Naive thymus-derived CD4-positive, alpha-beta T cell (primary cell): ENCODE measurements at places on chromosomes 3 and 15. TPM values are rescaled to one million over a fixed set of nuclear protein-coding genes. Genes with fewer than 3 reads are reported as not detected.

DNA sequence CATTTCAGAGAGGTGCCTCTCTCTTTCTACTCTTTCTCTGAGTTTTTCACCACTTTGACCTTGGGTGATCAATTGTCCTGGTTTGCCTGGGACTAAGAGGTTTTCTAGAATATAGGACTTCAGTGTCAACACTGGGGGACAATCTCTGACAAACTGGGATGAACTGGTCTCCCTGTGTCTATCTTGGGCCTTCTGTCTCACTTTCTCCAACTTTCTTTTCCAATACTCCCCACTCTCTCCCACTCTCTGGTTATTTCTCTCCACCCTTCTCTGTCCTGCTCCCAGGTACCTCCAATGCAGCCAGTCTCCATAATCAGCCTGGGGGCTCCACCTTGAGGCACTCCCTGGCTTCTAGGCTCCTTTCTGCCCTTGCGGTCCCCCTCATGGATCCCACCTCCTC is 4.7 kb upstream of the ITGA11 start:
- DNase-seq: no peak
- H3K4me1 ChIP-seq: no peaks in the 10 kb centered on the region
- no peaks in the 10 kb centered on the region for H3K27me3 ChIP-seq
- H3K4me3 ChIP-seq: no peak overlapping the region

- DNase-seq: no peak
- H3K4me1 ChIP-seq: no peaks in the 10 kb centered on the region
- no peaks in the 10 kb centered on the region for H3K36me3 ChIP-seq
- no peaks in the 10 kb centered on the region for H3K27me3 ChIP-seq
- no peak overlapping the region for H3K4me3 ChIP-seq
- no peak overlapping the region for H3K27ac ChIP-seq
These were observed 234.3 kb downstream of the TLE3 start for GRCh38 chr15:69863446-69863845.

DNA sequence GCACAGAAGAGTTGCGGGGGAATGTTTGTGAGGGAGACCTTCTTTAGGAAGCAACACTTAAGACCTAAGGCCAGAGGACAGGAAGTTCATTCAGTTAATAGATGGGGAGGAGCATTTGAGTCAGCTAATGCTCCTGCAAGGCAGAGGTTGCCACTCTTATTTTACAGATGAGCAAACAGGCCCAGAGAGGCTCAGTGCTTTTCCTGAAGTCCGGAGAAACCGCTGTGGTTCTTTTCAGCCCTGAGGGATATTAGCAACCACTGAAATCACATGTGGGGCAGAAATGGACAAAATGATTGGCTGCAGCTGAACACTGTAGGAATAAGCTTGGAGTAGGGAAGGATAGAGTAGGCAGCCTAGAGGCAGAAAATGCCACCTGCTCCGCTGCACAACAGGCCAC is 33.3 kb upstream of the RTP4 start:
- H3K27ac ChIP-seq: no peak overlapping the region
- DNase-seq: no peak
- H3K36me3 ChIP-seq: no peaks in the 10 kb centered on the region
- H3K4me1 ChIP-seq: no peaks in the 10 kb centered on the region
- no peak overlapping the region for H3K4me3 ChIP-seq

GRCh38 chr15:76059320-76060117 is at the start of gene TMEM266:
TMEM266 (plus strand) TSS chr15:76059985; CDS start chr15:76134264, 74,279 bp downstream.
- H3K27ac ChIP-seq: no peak within 1 kb of the TSS
- H3K36me3 ChIP-seq: no peaks in the 10 kb centered on the region
- no peak for DNase-seq
- H3K4me1 ChIP-seq: peaks cover 9% of the 10 kb centered on the region
- H3K27me3 ChIP-seq: peaks cover 15% of the 10 kb centered on the region

GRCh38 chr15:37517191-37517895 is 417.0 kb upstream of the MEIS2 start:
- no peaks in the 10 kb centered on the region for H3K36me3 ChIP-seq
- no peaks in the 10 kb centered on the region for H3K27me3 ChIP-seq
- no peak for DNase-seq
- no peaks in the 10 kb centered on the region for H3K4me1 ChIP-seq
- no peak overlapping the region for H3K27ac ChIP-seq
- H3K4me3 ChIP-seq: no peak overlapping the region

DNA sequence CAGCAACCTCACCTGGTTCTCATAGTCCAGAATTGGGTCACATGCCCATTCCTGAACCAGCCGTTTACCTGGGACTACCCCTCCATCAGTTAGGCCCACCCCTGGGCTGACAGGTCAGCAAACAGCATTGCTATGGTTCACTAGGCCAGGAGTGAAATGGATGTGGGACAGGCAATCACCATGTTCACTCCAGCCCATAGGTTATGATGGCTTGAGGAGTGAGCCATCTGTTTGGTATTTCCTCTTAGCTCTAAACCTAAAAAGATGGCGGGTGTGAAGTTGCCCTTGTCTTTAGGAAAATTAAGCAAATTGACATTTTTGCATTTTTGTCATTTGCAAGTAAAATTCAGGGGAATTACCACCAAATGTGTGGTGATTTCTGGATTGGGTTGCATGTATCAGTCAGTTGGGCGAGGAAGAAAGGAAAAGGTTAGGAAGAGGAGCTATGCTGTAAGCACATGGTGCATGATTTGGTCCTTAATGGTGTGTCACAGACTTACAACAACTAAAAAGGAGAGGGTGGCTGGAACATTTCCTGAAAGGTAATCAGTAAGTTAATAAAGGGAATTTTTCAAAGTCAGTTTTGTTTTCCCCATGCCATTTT is 17.2 kb downstream of the NXPE3 start:
- no peaks in the 10 kb centered on the region for H3K27me3 ChIP-seq
- no peak for DNase-seq
- H3K36me3 ChIP-seq: peaks cover 3% of the 10 kb centered on the region
- H3K27ac ChIP-seq: no peak overlapping the region
- no peaks in the 10 kb centered on the region for H3K4me1 ChIP-seq

Gene GOLGA8R
- 0.11 TPM for polyA plus RNA-seq

Gene TAGLN3
- not detected for polyA plus RNA-seq

GRCh38 chr3:40753951-40754350 is 229.2 kb downstream of the ZNF621 start:
- H3K27ac ChIP-seq: no peak overlapping the region
- no peak overlapping the region for H3K4me3 ChIP-seq
- no peaks in the 10 kb centered on the region for H3K27me3 ChIP-seq
- H3K36me3 ChIP-seq: no peaks in the 10 kb centered on the region
- DNase-seq: no peak

DNA sequence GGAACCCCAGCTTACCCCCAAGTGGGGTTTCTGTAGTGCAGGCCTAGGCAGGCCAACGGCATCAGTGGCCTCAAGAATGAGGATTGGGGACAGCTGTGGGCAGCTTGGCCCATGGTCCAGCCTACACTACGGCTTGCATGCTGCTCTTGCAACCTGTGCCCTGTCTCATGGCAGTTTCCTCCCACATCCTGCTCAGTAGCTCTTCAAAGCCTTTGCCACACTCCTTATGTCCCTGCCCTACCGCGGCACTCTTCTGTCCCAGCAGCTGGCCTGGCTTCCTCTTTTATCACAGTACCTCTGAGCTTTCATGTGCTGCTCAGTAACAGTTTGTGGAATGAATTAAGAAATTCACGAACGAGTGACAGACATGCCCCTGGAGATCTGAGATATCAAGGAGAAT is 431.0 kb downstream of the EPHB1 start:
- H3K27me3 ChIP-seq: no peaks in the 10 kb centered on the region
- no peak overlapping the region for H3K27ac ChIP-seq
- DNase-seq: no peak
- H3K4me1 ChIP-seq: no peaks in the 10 kb centered on the region
- no peak overlapping the region for H3K4me3 ChIP-seq
